Retina (tissue), 1 donor: ENCODE measurements at places on chromosomes 11 and 22.
A peak's percentile ranks its signal among the peaks of the same experiment; 100 is the strongest.

- peak; percentile 59 for DNase-seq
These were observed 76.2 kb downstream of the KCNC1 start for GRCh38 chr11:17810746-17811145.

DNA sequence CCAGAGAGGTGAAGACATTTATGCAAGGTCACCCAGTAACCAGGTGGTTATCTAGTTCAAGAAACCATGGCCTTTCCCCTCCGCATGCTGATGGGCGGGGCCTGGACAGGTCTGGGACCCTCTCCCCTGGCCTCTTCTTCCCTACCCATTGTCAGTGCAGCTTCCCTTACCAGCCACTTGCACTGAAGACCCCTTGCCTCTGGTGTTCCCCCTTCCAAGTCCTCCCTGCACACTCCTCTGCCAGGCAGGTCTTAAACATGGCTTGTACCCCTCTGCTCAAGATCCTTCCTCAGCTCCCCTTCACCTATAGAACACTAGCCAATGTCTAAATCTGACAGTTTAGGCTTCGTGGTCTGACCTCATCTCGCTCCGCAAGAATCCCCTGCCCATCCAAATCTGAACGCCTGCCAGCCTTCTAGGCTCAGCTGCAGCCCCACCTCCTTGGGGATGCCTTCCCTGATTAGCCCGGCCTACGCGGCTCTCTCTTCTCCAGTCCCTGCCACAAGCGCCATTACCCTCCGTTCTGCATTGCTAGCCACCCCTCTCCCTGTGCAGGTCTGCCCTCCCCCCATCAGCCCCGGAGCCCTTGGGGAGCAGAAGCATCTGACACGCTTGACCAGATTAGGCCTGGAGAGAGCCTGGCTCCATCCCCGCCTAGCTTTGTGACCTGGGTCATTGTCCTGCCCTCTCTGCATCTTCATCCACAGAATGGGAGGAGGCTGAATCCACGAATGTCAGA, 213.8 kb downstream of the DSCAML1 start:
- DNase-seq, result peak; percentile 69

DNA sequence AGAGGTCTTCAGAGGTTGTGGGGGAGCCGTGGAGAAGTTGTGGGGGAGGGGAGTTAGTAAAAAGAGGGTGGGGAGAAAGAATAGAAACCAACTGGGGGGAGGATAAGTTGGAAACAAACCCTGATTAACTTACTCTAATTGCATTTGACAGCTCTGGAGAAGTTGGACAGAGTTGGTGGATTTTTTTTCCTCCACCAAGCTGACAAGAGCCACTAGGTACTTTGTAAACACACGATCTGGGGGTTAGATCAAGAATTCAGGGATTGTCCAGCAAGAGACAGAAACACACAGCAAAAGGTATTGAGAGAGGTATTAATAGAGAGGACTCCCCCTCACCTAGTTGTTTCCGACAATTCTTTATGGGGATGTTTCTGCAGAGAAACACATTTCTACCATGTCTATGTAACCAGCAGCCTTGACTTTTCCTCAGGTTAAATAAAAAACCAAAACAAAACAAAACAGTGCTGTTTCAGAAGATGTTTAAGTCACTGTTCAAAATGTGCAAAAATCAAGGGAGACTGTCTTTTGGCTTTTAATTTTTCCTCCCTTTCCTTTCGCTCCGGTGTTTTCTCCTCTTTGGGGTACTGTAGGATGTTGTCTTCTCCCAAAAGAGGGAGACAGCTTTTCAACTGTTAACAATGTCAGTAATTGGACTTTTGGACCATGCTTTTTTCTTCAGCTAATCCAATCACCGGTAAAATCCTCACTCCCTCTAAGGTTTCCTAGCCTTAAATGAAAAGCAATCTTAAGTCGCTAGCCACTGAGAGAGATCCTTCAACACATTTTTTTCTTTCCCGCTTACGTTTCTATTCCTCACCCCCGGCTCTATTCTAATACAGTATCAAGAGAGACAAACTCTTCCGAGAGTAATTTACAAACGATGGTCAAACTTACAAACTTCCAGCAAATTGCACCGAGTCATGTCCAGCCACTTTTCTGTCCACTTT, 708 bp downstream of the MAML2 start:
- DNase-seq, result peak; percentile 55

GRCh38 chr11:7889985-7890384, 41.1 kb downstream of the OR10A6 start:
- DNase-seq, result no peak

- no peak for DNase-seq
These were observed 554.0 kb downstream of the INSC start for GRCh38 chr11:15668718-15669117.

GRCh38 chr22:26658161-26658560, 773 bp downstream of the MIAT start:
- DNase-seq, result no peak

DNA sequence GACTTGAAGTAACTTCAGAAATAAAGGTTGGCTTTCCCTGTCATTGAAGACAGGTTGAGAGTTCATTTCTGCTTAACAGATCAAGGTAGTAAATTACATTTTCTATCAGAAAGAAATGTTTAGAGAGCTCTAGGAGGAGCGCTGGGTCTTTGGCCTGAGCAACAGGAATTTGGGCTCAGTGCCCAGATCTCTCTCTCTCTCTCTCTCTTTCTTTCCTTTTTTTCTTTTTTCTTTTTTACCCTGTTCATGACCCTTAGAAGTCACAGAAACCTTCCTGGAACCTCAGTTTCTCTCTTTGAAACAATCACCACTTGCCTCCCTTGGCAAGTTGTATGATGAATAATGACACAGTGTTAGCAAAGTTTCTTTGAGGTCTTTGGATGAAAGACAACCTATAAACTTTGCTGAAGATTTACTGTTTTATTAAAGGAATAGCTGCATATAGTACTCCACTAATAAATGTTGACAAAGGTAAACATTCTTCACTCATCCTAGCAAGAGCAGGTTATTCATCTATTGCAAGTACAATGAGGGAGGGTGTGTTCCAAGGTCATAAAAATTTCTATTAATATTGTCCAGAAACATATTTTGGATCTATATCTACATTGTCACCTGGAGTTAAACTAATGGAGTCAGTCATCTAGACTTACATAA, 35.5 kb upstream of the RASSF10 start:
- no peak for DNase-seq

- peak; percentile 63 for DNase-seq
These were observed 227.0 kb downstream of the ADAMTS15 start for GRCh38 chr11:130675371-130675821.

DNA sequence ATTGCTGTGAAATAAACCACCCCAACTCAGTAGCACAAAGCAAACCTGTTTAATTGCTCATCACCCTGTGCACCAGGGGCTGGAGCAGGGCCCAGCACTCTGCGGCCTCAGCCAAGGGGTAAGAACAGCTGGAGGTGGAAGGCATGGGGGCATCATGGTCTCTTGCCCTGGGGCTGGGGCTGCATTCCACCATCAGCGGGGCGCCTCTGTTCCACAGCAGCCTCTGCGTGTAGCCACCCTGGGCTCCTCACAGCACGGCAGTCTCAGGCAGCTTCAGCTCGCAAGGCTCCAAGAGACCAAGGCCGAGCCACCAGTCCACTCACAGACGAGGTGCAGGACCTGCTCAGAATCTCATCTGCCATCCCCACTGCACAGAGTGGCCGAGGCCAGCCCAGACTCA, 630.7 kb downstream of the TBC1D22A start:
- DNase-seq, result no peak

DNA sequence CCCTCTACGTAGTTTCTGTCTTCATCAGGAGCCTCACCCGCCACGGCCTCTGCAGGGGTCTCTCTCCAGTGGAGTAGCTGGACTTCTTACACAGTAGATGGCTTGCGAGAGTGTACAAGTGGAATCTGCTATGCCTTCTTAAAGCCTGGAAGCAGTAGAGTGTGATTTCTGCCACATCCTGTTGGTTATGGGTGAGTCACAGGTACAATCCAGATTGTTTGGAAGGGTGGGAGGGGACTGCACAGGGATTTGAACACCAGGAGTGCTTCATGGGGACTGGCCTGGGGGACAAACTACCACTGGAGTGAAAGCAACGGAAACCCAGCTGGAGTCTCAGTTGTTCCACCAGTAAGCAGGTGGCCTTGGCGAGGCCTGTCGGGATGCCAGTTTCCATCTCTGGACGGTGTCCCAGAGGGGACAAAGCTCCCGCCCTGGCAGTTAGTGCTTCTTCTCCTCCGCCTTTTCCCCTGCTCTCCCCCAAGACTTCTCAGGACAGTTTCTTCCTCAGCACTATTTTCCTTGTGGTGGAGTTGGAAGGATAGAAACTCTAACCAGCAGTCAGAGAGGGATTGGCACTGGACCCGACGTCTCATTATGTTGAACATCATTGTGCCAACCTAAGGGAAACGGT, 85.0 kb upstream of the RCN1 start:
- DNase-seq, result no peak

- peak; percentile 29 for DNase-seq
These were observed 38.2 kb downstream of the FEZ1 start for GRCh38 chr11:125457814-125458343.

DNA sequence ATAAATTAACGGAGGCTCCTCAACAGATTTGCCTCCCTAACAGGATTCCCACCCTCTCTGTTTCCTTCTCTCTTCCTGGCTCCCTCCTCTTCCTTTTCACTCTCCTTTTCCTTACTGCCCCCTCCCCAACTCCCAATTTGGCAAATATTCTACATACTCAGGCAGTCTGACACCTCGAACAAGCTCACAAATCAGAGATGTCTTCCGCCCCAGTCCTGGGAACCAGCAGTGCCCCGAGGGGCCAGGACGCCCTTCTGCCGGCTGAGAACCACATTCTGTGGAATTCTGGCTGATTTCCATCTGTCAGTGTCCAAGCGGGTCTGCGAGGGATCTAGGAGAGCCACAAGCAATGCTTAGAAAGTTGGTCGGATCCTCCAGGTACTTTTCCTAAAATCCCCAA, 94.0 kb downstream of the NTM start:
- no peak for DNase-seq

DNA sequence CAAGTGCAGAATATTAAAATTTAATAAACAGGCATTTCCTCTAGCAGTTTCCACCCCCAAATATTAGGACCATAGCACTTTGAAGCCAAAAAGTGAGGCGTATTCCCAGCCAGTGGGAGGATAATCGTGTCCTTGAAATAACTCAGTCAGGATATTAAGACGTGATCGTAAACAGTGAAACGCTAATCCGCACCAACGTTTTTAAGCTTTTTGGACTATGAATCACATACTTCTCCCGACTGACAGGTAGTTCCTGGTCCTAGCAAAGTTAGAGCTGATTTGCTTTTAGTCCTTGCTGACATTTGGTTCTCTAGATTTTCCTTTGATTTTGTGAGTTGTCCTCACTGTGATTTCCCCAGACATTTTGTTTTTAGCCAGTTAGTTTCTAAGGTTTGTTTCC, 197.1 kb upstream of the ARHGAP20 start:
- DNase-seq, result no peak

DNA sequence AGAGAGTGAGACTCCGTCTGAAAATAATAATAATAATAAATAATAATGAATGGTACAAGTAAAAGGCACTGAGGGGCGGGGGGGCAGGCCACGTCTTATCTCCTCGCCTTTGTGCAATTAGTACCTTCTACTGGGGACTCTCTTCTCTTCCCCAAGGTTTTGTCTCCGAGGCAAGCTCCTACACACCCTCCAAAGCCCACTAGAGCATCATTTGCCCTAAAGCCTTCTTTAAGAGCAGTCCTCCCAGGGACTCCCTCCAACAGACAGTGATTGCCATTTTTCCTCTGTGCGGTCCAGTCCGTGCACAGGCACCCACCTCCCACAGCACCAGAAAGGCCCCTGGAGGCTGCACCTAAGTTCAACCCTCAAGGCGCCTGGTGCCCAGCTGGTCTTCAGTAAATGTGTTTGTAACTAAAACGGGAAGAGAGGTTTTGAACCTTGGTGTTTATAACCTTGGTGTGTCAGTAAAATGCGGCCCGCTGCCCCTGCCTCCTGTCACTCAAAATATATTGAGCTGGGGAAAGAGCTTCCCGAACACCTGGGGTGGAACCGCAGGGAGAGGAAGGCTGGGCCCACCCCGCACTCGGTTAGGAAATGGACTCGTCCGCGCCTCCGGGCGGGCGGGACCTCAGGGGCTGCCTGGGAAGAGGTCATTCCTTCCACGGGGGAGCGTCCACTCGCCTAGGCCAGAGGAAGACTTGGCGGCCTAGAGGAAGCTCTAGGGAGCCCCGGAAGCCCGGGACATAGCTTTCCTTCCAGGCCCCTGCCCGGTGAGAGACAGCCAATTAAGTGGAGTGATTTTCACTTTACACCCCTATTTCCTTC, 4.7 kb upstream of the KDELR3 start:
- DNase-seq, result peak; percentile 83

GRCh38 chr11:16382638-16383380, 26.5 kb upstream of the SOX6 start:
- DNase-seq, result no peak

GRCh38 chr22:38347181-38347943, 30.1 kb upstream of the CSNK1E start:
- DNase-seq, result peak; percentile 37

DNA sequence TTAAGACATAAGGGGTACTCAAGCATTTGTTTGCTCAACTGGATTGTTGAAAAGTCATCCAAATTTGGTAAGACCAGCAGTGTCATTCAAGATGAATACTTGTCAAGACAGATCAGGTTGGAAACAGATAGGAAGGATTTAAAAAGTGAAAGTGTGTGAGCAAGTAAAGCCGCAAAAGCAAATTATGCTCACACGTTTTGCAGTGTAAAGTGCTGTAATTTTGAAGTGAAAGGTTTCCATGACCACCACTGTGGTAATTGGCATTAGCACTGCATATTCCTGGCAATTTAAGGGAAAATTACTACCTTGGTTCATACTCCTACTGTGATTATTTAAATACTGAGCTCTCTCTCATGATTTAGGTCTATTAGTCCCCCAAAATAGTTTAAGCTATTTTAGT, 704.1 kb upstream of the CCDC179 start:
- DNase-seq, result no peak

- no peak for DNase-seq
These were observed 10.5 kb downstream of the MUC5AC start for GRCh38 chr11:1168256-1168655.

- no peak for DNase-seq
These were observed 2.3 kb upstream of the CCDC88B start for GRCh38 chr11:64337538-64338249.

- DNase-seq, result no peak
These were observed 10.7 kb downstream of the IL17RA start for GRCh38 chr22:17095538-17095937.

- DNase-seq, result no peak
These were observed 39.8 kb upstream of the FDX1 start for GRCh38 chr11:110389965-110390364.

DNA sequence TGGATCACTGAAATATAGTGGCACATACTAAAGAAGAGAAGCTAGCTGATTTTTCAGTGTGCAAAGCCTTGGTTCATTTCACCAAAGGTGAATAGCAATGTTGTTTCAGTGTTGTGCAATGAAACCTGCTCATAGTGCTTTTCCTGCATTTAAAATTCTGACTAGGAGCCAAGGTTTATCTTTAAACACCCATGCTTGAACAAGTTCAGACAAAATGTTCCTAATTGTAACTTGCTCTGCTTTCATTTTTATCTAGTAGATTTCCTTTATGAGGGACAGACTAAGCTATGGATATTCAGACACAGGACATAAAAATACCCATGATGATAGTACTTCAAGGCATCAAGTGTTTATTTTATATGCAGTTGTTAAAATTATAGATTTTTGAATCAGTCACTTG, 47.7 kb downstream of the BBOX1 start:
- no peak for DNase-seq
